ENCODE measurements at places on chromosomes 7 and 10.
A peak's percentile ranks its signal among the peaks of the same experiment; 100 is the strongest.

- no peak overlapping the region for H3K27ac ChIP-seq
- no peaks in the 10 kb centered on the region for H3K36me3 ChIP-seq
- no peaks in the 10 kb centered on the region for H3K27me3 ChIP-seq
- no peak overlapping the region for H3K4me3 ChIP-seq
- DNase-seq, result no peak
Measured at GRCh38 chr10:105586451-105587098, 945.5 kb downstream of the SORCS3 start.

DNA sequence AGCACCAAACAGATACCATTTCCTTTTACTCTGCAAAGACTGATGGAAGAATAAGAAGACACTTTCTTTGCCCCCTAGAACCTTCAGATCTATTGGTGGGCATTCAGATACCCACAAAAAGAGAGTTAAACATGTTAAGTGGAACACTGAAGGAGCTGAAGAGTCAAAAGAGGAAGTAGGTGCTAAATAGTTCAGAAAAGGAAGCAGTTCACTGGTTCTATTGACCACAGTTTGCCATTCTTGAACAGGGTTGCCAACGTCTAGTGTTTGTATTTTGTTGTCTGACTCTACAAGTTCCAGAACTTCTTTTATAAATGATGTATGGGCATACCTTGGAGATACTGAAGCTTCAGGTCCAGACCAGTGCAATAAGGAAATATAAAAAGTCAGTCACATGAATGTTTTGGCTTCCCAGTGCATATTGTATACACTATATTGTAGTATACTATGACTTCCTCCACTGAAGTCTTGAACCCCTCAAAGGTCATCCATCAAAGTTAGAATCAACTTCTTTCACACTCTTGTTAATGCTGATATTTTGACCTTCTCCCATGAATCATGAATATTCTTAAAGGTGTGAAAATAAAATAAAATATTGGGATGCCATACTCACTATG is 47.5 kb upstream of the AGR3 start:
- no peak overlapping the region for H3K27ac ChIP-seq
- H3K36me3 ChIP-seq, result no peaks in the 10 kb centered on the region
- H3K27me3 ChIP-seq, result no peaks in the 10 kb centered on the region
- no peaks in the 10 kb centered on the region for H3K4me1 ChIP-seq

DNA sequence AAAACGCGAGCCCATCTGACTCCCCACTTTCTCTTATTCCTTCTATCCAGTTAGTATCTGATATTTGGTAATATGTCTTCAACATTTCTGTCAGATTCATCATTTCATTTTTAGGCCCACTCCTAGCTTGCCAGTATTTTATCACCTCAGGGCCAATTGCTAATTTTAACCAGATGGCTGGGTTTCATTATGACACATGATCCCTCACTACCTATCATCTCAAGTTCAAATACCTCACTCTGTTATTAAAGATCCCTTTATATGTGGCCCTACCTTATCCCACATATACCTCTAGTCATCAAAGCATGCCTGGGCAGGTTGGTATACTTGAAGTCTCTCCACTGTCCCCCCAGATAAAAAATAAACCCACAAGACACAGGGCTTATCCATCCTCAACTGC is 104.9 kb downstream of the RNLS start:
- no peak overlapping the region for H3K27ac ChIP-seq
- no peaks in the 10 kb centered on the region for H3K4me1 ChIP-seq
- H3K4me3 ChIP-seq, result no peak overlapping the region
- no peaks in the 10 kb centered on the region for H3K27me3 ChIP-seq
- no peak for DNase-seq
- H3K36me3 ChIP-seq, result no peaks in the 10 kb centered on the region

- H3K4me1 ChIP-seq, result peaks cover 22% of the 10 kb centered on the region
- H3K27ac ChIP-seq, result no peak overlapping the region
- no peaks in the 10 kb centered on the region for H3K36me3 ChIP-seq
- H3K27me3 ChIP-seq, result no peaks in the 10 kb centered on the region
- no peak overlapping the region for H3K4me3 ChIP-seq
- no peak for DNase-seq
Measured at GRCh38 chr7:2860627-2861133, 16.6 kb upstream of the GNA12 start.

GRCh38 chr10:73906524-73907447 is 4.1 kb upstream of the PLAU start:
- peaks cover 12% of the 10 kb centered on the region for H3K4me1 ChIP-seq
- peaks cover 10% of the 10 kb centered on the region for H3K27me3 ChIP-seq
- DNase-seq, result no peak
- H3K4me3 ChIP-seq, result no peak overlapping the region
- no peaks in the 10 kb centered on the region for H3K36me3 ChIP-seq

DNA sequence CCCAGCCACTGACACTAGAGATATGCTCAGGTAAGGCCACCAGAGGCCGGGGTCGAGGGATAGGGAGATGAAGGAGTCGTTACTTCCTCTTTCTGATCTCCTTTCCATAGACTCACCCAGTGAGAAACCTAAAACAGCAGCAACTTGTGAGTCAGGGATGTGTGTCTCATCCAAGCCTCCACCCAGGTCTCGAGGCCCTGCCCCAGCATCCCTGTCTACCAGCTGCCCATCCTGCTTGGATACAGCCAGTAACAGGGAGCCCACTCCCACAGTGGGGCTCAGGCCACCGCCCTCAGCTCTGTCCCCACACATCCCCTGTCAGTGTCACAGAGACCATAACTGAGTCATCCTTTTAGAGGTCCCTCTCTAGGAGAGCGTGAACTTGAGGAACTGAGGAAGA is 49.6 kb upstream of the CHST15 start:
- no peaks in the 10 kb centered on the region for H3K27me3 ChIP-seq
- H3K27ac ChIP-seq, result no peak overlapping the region
- no peaks in the 10 kb centered on the region for H3K36me3 ChIP-seq
- no peaks in the 10 kb centered on the region for H3K4me1 ChIP-seq
- DNase-seq, result no peak

GRCh38 chr10:101749047-101750016 is 26.6 kb downstream of the FGF8 start:
- H3K27ac ChIP-seq, result no peak overlapping the region
- no peaks in the 10 kb centered on the region for H3K4me1 ChIP-seq
- no peaks in the 10 kb centered on the region for H3K36me3 ChIP-seq
- no peaks in the 10 kb centered on the region for H3K27me3 ChIP-seq
- H3K4me3 ChIP-seq, result no peak overlapping the region

GRCh38 chr10:131675104-131675503 is 225.7 kb upstream of the PPP2R2D start:
- H3K27ac ChIP-seq, result no peak overlapping the region
- H3K4me3 ChIP-seq, result no peak overlapping the region
- DNase-seq, result no peak

- peak overlapping the region; percentile 72 for H3K27ac ChIP-seq
- H3K36me3 ChIP-seq, result peaks cover 22% of the 10 kb centered on the region
- peak overlapping the region; percentile 6 for H3K4me3 ChIP-seq
- H3K4me1 ChIP-seq, result peaks cover 24% of the 10 kb centered on the region
Measured at GRCh38 chr10:14507176-14507575, 176.5 kb upstream of the FRMD4A start.

- no peaks in the 10 kb centered on the region for H3K36me3 ChIP-seq
- no peak overlapping the region for H3K27ac ChIP-seq
- H3K4me1 ChIP-seq, result no peaks in the 10 kb centered on the region
- H3K27me3 ChIP-seq, result no peaks in the 10 kb centered on the region
Measured at GRCh38 chr7:137304624-137305235, 38.8 kb downstream of the PTN start.

DNA sequence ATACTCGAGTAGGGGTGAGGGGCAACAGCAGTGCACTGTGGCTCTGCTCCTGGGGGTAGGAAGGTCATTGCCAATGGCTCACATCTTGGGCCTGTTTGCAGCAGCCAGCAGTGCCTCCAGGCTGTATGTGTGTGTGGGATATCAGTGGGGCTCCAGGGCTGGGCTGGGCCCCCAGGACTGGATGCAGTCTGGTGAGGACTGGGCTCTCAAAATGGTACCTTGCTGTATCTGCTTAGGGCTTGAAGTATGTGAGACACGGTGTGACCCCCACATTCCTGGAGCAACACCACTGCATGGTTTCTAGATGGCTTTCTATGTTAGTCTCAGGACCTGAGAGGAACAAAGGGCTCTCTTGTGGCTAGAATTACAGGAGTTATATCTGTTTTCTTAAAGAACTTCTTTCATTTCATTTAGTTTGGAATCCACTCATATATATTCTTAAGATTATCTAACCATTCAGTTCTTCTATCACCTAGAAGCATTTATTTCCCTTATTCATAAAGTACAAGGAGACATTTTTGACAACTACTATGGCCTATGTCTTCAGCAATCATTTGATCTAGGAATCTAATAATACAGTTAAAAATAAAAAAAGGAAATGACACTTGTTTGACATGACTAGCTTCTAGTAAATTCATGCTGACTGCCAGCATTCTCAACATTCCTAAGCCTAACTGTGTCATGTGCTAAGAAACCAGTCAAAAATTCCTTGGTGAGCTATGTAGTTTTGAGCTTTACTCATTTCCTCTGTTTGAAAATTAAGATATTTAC is 443.2 kb upstream of the SEMA3A start:
- no peak for DNase-seq
- no peaks in the 10 kb centered on the region for H3K36me3 ChIP-seq
- no peak overlapping the region for H3K27ac ChIP-seq
- no peak overlapping the region for H3K4me3 ChIP-seq
- no peaks in the 10 kb centered on the region for H3K4me1 ChIP-seq
- H3K27me3 ChIP-seq, result no peaks in the 10 kb centered on the region

All from effector memory CD4-positive, alpha-beta T cell (primary cell).